ENCODE measurements at places on chromosomes 2 and 18.

DNA sequence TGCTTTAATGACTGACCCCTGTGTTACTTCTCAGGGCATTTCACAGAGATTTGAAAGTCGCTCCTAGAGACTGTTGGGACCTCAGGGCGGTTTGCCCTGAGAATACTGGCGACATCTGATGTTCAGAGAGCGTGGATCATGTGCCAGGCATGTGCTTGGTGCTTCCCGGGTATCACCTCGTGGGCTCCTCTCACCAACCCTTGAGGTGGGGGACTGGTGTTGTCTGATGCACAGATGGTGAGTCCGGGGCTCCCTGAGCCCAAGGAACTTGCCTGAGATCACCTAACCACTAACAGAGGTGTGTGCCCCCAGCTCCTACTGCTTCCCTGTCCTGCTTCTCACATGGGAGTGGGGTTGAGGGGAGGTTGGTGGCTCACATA, 16.2 kb downstream of the ATOH8 start:
- DNase-seq, result no peak

GRCh38 chr2:118221536-118222272, 133.4 kb downstream of the INSIG2 start:
- DNase-seq, result peak; percentile 63

GRCh38 chr2:159891917-159892730, 94.1 kb upstream of the CD302 start:
- DNase-seq, result no peak

- no peak for DNase-seq
Observed at GRCh38 chr2:169495310-169495928, 14.1 kb upstream of the KLHL41 start.

- DNase-seq, result no peak
Observed at GRCh38 chr2:147569426-147569825, 275.4 kb upstream of the ACVR2A start.

GRCh38 chr2:44237221-44237620, 38.1 kb upstream of the SLC3A1 start:
- no peak for DNase-seq

DNA sequence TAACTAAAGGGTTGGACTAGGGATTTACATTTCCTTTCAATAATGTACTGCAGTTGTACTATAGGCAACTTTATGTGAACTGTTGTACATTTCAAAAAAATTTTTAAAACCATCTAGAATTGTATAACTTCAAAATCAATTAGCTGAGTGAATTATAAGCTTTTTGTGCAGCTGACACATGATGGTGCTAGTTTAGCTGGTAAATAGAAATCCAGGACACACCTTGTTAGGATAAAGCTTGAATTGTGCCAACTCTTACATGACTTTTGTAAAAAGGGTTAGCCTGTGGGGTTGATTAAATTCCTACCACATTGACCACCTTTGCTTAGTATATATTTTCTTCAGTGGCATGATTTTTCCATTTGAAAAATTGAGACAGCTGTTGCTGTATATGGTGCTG, 104.4 kb downstream of the CPS1 start:
- no peak for DNase-seq

- peak; percentile 59 for DNase-seq
Observed at GRCh38 chr2:234178330-234179030, 128.0 kb downstream of the SPP2 start.

DNA sequence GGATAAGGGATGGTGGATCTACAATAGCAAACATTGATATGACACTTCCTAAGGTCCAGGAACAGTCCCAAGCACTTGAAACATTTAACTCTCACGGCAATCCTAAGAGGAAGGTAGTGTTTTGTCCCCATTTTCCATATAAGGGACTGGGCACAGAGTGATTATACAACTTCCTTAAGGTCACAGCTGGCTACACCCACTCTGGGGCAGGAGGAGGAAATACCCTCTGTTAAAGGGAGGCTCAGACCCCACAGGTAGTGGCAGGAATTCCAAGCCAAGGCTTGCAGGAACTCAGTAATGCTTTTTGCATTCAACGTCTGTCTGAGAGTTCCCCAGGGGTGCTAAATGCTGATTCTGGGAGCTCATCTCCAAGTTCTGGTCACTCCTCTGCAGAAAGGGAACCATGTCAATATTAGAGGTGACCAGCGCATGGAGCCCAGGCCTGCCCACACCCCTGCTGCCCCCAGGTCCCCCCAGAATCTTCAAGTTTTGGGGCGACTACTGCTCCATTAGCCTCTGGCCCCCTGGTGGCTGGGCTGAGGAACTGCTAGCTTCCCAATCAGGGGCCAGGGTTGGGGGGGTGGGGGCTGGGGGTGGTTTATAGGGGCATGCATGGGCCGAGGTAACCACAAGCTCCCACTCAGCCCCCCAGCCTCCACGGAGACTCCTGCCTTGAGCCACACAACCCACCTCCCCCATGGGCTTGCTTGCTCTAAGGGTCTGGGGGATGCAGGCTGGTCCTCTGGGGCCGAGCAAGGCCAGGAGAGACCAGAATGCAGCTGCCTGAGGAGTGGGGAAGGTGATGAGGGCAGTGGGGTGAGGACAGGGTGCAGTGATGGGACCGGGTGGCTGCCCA, 11.1 kb downstream of the OBSL1 start:
- DNase-seq, result no peak

DNA sequence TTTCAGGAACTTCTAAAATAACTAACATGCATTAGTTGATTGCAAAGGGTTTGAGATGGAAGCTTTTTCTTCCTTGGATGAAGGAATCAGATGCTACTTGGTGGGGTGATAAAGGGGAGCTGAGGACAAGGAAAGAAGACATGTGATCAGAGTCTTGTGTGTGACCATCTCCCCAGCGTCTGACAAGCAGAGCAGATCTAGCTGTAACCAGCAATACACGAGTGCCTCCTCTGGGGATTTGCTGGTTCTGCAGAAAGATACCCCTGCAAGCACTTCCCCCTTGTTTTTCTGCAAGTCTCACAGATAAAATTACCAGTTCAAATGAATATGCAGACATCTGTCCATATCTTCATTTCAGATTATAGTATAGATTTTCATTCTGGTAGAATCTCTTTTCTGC, 2.7 kb downstream of the CDH7 start:
- DNase-seq, result peak; percentile 13

DNA sequence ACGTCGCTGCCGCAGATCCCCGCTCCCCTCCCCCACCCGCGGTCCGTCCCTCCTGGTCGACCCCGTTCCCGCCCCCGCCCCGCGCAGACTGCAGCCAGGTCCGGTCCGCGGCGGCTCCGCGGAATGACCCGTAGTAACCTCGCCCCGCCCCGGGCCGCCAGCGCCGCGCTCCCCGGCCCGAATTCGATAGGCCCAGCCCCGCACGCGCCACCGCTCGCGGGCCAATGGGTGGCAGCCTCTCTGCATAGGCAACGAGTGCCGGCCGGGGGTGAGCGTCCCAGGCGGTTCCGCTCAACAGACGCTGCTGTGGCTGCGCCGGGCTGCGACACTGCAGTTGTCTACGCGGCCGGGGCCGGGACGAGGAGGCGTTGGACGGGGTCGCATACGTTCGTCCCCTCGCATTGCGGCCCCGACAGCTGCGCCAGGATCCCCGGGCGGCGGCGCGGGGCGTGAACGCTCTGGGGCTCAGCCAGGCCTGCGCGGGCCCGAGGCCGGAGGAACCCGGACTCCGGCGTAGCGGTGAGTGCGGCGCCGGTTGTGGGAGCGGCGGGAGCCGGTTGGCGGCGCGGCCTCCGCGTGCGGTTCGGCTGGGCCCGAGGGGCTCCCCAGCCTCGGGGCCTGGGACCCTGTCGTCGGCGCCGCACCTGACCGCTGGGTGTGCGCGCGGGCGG, at the start of gene ACSL3:
Gene ACSL3 (plus strand): TSS at position 297 of the 671 bp plus-strand sequence. CDS start 47,737 bp downstream, outside the sequence.
- DNase-seq, result peak; percentile 93

DNA sequence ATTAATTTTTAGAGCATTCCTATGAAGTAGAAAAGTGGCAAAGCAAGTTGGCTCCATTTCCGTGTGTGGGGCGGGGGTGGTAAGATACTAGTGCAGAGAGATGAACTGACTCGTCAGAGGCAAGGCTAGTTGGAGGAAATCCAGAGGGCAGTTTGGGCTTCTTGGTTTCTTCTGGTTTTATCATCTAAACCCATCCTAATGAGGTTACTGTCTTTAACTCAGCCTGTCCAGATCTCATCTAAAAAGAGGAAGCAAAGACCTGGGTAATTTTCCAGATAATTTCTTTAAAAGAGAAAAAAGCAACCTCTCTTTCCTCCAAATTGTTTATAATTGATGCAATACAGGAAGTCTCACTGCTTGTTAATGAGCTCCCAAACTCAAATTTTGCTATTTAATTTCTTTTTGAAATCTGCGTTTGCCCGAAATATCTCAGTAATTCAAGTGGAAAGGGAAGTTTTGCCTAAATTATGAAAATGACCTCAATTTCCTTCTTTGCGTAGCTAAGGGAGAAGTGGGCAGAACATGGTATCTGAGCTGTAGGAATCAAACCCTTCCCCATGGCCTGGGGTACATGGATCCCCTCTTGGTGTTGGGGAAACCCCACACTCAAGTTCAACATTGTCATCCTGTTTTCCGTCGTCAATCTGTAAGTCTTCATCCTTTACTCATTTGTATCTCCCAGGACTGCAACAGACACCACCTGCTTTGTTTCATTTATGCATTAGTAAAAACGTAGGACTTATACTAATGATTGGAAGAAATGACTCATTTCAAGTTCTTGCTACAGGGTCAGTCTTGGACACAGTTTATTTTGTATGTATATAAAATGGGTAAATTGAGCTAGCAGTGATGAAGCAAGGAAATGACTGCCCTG, 89.1 kb upstream of the KLF7 start:
- no peak for DNase-seq

GRCh38 chr2:158724803-158725381, 70.2 kb upstream of the DAPL1 start:
- no peak for DNase-seq

GRCh38 chr2:71466301-71467179, 13.2 kb downstream of the DYSF start:
- DNase-seq, result peak; percentile 63

GRCh38 chr2:19543663-19544383, 185.4 kb upstream of the OSR1 start:
- DNase-seq, result no peak

DNA sequence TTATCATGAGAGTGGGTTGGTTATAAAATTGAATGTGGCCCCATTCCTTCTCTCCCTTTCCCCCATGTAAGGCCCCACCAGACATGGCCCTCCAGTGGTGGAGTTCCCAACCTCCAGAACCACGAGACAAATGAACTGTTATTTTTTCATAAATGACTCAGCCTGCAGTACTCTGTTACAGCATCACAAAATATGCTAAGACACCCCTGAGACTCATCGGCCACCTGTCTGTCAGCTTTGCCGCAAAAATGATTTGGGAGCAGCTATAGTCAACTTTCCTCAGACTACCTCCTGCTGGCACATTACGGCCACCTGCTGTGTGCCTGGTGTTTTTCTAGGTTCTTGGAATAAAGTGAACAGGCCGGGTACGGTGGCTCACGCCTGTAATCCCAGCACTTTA, 21.4 kb upstream of the C1QL2 start:
- no peak for DNase-seq

DNA sequence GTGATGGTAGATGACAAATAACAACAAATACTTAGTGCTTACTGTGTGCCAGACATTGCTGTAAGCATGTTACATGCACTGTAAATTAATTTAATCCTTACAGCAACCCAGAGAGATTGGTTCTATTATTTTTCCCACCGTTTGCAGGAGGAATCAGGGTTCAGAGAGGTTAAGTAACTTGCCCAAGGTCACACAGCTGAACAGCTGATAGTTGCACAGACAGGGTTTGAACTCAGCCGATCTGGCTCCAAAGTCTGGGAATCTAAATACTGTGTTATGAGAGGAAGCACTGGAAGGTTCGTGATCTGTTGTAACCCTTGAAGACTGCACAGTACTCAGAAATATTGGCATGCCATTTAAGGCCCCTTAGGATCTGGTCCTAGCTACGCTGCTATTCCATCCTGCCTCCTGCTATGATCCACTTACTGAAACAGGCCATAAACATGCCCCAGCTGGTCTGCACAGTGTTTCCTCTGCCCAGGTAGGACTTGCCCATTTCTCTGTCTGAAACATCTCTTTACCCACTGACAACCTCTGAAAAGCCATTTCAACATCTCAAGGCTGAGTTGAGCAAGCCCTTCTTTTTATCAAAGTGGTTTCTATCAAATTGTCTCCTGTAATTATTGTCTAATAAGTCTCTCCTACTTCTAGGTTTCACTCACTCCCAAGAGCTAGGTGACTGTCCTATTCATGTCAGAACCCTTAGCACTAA, 40.4 kb upstream of the MRPL33 start:
- DNase-seq, result no peak

- no peak for DNase-seq
Observed at GRCh38 chr18:33181016-33181415, 259.5 kb downstream of the CCDC178 start.

DNA sequence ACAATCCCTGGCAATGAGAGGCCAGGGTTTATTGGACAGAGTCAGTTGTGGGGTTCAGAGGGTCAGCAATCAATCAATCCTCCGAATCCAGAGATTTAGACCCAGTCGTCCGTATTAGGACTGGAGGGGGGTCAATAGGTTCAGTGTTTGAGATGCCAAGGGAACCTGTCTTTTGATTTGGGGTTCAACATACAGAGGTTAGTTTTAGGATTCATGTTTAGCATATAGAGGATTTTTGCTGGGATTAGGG, 292 bp downstream of the GMPPA start:
- no peak for DNase-seq

GRCh38 chr2:178246696-178247095, 52.4 kb downstream of the OSBPL6 start:
- DNase-seq, result no peak

DNA sequence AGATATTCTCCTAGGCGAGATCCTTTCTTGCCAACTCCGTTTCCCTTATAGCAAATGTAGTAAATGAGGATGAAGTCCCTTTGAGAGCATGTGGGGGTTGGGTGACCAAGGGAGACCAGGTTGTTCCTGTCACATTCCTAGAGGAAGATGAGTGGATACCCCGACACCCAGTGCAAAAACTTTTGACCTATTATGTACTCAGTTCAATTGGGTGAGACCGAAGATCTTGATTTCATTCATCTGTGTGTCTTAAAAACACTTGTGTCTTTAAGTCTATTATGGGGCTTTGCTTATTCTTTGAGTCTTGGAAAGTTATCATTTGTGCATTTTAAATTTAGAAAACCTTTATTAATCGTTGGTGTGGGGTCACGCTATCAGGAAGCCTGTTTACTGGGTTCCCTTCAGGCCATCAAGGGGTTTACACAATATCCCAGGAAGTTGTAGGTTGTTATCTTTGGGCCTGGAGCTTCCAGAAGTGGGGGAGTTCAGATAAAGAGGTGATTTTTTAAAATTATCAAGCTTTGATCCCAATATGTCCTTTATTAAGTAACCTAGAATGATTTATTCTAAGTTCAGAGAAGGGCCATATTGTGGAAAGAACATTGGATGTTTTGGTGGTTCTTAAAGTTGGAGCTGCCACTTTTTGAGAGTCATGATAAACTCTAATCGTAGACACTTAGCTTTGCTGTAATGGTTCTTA, 2.8 kb downstream of the RHOB start:
- no peak for DNase-seq

GRCh38 chr2:10614939-10615338, 74.8 kb downstream of the NOL10 start:
- no peak for DNase-seq

- DNase-seq, result no peak
Observed at GRCh38 chr18:44080054-44080453, 600.6 kb upstream of the SETBP1 start.

GRCh38 chr2:111918383-111918806, 20.0 kb downstream of the MERTK start:
- DNase-seq, result no peak

Data from T47D (cell line).